ENCODE measurements at places on chromosomes 4 and X.
A peak's percentile ranks its signal among the peaks of the same experiment; 100 is the strongest.

- DNase-seq = no peak
Measured at GRCh38 chrX:66074920-66075879, 35.3 kb upstream of the VSIG4 start.

DNA sequence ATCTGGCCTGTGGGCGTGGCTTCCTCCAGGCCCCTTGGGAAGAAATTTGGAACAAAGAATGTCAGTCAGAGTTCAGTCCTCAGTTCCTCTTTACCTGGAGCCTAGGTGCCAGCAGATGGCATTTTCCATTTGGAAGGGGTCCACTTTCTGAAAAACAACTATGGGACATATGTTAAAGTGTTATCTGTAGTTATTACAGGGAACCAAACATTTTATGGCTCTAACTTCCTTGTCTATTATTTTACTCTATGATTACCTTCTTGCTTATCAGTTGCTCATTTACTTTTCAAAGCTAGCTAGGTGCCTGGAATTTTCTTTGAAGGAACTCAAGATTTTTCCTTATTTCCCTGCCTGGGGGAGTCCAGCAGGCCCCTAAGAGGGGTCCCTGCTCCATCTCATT is 159.8 kb upstream of the PUDP start:
- DNase-seq = no peak

- no peak for DNase-seq
Measured at GRCh38 chrX:120090208-120090607, 12.7 kb upstream of the RHOXF2B start.

DNA sequence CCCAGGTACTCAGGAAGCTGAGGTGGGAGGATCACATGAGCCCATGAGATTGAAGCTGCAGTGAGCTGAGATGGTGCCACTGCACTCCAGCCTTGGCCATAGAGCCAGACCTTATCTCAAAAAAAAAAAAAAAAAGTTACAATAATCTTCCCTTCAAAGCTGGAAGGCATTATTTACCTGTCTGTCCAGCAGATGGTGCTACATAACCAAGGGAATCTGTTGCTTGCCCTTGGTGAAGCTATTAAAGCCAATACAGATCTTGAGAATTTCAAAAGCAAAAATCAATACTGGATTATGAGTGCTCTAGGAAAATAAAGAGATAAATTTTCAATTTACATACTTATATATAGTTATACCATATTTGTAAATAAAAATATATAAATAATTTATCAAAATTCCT is 25.9 kb downstream of the PKD2 start:
- DNase-seq = peak; percentile 71

- DNase-seq = peak; percentile 84
Measured at GRCh38 chr4:76526585-76526990, 91.6 kb downstream of the SHROOM3 start.

DNA sequence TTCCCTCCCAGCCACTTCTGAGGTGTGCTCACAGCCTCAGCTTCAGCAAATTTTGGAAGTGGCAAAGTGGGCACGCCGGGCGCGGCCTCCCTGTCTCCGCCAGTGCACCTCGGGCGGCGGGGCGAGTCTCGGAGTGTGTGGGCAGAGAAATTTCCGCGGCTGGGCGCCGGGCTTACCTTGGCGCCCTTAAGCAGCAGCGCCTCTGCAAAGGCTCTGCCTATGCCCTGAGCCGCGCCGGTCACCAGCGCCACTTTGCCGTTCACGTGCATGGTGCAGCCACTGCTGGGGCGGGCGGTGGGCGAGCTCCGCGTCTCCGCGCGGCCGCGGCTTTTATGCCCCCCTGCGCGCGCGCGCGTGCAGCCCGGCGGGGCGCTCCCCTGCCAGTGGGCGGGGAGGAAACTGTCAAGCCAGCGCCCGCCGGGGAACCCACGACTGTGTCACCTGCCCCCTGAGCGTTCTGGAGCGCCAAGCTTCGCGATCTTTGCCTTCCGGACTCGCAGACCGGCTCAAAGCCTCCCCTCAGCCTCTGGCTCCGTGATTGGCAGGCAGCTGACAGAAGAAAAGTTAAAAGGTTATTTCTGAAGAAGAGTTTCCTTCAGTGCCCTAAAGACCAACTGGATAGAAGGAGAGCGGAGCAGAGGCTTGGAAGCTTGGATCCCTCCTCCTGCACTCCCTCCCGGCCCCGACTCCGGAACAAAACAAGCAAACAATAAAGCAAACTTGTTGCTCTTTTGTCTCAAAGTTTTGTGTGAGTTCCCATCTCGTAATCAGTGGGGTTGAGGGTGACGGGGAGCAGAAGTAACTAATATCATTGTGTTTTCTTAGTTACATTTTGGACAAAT is at the start of gene HPGD:
TSS of gene HPGD (minus strand) at position 306 of the 842 bp plus-strand sequence. CDS start at position 269, 37 bp downstream.
- peak; percentile 25 for DNase-seq

DNA sequence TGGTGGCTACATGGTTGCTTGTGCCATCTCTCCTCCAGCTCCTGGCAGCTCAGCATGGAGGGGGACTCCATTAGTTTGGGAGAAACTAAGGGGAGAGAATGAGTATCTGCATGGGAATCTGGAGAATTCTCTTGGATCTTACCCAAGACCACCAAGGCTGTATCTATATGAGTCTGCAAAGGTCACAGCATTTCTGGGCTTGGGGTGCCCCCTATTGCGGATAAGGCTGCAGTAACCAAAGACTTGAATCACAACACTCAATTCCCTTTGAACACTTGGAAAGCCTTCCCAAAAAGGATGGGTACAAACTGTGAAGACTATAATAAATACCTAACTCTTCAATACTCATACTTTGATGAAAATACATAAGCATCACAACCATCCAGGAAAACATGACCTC is 623.5 kb upstream of the NR3C2 start:
- DNase-seq = no peak

DNA sequence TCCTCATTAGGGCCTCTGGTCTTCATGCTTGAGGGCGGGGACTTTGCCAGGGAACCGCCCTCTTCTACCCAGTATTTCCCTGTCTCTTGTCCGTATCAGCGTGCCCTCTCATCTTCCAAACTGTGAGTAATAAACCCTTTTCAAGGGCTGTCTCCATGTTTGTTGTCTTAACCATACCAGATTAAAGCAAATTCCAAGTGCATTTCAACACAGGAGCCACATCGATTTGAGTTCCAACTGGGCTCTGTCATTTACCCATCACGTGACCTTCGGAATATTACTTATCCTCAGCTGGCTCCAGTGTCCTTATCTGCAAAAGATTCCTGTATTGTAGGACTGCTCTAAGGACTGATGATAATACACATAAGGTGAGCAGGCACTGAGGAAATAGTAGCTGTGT is 6.4 kb upstream of the PHEX start:
- DNase-seq = no peak

GRCh38 chr4:151099976-151100417 is 569 bp downstream of the RPS3A start:
- no peak for DNase-seq

Measured in COLO829 (cell line).